ENCODE measurements at places on chromosomes 3 and 15. TPM values are rescaled to one million over a fixed set of nuclear protein-coding genes. Genes with fewer than 3 reads are reported as not detected.

DNA sequence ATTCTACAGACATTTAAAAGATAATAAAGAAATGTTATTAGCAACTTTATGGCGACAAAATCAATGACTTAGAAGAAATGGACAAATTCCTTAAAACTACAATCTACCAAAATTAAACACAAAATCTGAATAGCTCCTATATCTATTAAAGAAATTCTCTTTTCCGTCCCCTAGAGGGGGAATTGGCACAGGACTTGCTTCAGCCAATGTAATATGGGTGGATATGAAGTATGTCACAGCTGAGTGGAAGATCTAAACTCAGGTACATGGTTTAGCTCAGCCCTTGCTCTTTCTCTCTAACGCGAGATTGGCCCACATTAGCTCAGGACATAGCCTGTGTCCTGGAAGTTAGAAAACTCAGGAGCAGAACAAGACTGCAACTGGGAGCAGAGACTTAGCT, 79.3 kb downstream of the DNAH12 start:
- peak; percentile 37 for DNase-seq

GRCh38 chr3:190673148-190673547, 159.3 kb downstream of the IL1RAP start:
- no peak for DNase-seq

DNA sequence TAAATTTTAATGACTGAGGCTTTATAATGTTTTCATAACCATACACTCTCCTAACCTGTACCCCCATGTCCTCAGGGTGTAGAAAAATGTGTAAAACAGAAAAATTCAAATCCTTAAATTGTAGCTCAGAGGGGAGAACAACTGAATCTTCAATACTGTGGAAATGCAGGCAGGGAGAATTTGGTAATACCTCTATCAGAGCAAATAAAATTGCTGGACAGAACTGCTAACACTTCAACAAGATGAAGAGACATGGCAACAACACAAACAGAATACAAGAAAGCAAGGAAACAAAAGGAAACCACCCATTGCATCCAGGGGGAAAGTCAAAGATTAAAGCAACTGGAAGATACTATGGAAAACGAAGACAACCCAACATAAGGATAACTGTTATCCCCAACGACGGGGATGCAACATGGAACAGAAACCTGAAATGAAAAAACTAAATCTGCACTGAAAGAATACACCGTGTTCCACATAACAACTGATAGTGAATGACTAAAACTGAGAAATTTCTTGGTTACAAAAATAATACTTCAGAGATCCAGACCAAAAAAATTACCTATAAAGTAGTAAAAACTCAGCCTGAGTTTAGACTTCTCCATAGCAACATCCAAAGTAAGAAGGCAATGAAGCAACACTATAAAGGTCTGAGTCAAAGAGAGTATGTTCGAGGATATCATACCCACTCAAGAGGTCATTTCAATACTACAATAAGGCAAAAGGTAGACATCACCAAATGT, 48.5 kb downstream of the HACD2 start:
- DNase-seq, result no peak

DNA sequence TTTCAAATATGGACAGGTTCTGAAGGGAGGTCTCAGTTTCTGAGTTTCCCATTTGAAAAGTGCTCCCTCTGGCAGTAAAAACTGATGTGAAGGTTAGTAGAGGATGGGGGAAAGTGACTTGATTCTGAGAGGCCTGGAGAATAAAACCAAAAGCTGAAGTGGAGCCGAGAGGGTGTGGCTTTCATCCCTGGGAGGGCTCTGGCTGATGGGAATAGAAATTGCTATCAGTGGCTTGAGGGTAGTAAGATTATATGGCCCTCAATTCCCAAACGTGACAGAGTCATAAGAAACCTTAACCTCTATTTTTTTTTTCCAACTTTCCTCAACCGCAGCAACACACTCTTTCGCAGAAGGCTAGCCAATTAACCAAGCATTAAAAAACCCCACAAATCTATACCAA, 185.9 kb downstream of the MEIS2 start:
- DNase-seq, result no peak

DNA sequence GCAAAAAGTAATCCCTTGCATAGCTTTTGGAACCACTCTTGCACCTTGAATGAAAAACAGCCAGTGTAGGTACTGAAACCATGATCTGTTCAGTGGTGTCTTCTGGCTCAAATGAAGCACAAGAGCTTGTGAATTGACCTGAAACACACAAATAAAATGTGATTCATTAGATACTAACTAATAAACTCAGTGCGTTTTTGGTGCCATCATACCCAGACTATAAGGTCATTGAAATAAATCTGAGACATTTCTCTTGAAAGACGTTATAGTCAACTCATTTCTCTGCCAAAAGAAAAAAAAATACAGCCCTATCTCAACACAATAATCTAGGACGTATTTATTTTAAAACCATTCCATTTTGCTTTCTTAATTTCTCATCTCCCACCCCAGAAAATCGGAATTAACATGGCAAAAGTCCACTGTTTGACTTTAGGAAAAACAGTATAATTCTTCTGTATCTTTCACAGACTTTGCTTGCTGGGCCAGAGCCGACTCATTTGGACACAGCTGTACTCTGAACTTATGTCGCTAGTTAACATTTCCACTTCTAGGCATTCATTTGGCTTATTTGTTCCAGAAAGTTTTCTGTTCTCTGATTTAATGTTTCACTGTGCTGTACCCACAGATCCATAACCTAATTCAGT, 284.9 kb upstream of the TBL1XR1 start:
- DNase-seq, result no peak

DNA sequence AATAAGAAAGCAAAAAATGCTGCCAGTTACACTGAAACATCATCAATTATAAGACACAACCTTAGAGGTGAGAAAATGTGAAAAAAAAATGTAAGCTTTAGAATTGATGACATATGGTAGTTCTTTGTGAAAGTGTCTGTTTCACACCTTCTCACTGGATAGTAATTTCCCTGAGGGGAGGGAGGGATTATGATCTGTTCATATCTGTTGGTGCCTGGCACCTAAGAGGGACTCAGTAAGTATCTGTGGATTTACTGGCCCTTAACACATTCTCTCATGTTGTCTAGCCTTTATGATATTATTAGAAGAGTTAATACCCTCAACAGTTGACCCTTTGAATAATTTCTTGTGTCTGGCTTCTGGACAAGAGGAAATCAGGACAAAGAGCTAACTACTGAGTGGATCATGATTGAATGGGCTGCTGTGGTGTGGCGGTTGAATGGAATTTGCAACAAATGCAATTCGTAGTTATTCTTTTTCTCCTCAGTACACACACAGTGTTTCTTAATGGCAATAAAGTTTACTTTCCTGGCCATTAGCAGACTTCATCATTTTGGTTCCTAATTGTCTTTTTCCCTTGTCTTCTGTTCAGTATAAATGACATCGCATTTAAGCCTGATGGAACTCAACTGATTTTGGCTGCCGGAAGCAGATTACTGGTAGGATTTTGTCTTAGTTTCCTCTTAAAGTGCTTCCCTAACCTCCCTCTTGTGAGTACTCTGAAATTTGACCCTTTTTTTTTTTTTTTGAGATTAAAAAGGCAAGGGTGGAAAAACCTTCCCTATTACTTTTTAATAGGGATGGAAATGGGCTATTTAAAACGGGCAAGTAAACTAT, 9.5 kb downstream of the IFT122 start:
- no peak for DNase-seq

GRCh38 chr15:100944986-100945385, 25.8 kb downstream of the LRRK1 start:
- DNase-seq, result no peak

DNA sequence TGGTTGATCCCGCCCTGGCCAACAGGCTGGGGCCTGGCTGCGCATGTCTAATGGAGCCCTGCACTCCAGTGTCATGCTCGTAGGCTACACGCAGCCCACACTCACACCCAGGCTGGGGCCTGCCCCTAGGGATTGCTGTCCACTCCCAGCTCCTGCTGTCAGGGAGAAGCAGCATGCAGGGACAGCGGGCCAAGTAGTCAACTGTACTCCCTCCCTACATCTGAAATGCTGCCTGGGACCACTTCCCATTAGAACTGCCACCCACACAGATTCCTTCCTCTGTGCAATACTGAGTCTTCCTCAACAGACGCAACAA, 16.1 kb downstream of the ALS2CL start:
- DNase-seq, result no peak

GRCh38 chr3:193702967-193703366, 110.0 kb downstream of the OPA1 start:
- DNase-seq, result no peak

GRCh38 chr3:129417326-129417725, 11.1 kb downstream of the EFCAB12 start:
- no peak for DNase-seq

- DNase-seq, result no peak
Observed at GRCh38 chr15:94069844-94070243, 161.5 kb upstream of the MCTP2 start.

DNA sequence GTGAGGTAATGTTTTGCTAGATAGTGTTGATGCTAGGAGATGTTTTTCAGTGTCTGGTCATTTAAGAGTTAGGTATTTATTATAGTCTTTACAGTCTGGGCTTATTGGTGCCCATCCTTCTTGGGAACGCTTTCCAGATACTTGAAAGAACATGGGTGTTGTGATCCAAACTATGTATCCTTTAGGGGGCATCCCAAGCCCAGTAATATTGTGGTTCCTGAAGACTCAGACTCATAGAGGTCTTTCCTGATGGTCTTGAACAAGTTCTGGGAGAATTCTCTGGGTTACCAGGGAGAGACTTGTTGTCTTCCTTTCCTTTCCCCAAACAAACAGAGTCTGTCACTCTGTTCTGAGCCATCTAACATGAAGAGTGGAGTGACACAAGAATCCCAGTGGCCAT, 99.7 kb upstream of the LRRC3B start:
- no peak for DNase-seq

- no peak for DNase-seq
Observed at GRCh38 chr3:53068176-53068575, 22.3 kb upstream of the SFMBT1 start.

- DNase-seq, result no peak
Observed at GRCh38 chr15:60362321-60363086, 35.3 kb downstream of the ANXA2 start.

- DNase-seq, result peak; percentile 64
Observed at GRCh38 chr3:138332472-138333073, 2.9 kb upstream of the NME9 start.

- peak; percentile 74 for DNase-seq
Observed at GRCh38 chr3:134644731-134645514, 5.9 kb downstream of the KY start.

DNA sequence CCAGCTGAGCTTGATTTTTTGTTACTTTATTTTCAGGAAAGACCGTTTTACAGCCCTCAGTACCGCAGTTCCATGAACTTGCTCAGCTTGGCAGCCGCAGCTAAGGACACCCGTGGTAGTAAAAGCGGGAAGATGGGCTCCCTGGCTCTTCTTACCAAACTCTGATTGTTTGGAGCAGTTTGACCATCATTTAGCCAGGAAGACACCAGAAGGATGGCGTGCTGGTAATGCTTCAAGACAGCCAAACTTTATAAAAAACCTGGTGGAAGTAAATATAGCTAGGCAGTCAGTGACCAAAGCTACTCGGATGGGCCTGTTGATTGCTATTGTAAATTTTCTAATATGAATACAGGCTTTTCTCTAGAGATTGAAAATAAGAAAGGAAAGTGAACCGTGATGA, 28.9 kb downstream of the POLR2M start:
- no peak for DNase-seq

The CSNK1G1 gene
- 14.9 TPM for total RNA-seq

The ATP10A gene
- total RNA-seq, result 7.1 TPM

The FANCI gene
- 64.5 TPM for total RNA-seq

The SPTSSB gene
- total RNA-seq, result not detected

The LMAN1L gene
- not detected for total RNA-seq
